Activated T-cell treated with anti-CD3 and anti-CD28 coated beads, Interleukin-2, amount 50 U/mL, for 72 hours (primary cell): ENCODE measurements at places on chromosomes 3 and 15. TPM values are rescaled to one million over a fixed set of nuclear protein-coding genes. Genes with fewer than 3 reads are reported as not detected.

DNA sequence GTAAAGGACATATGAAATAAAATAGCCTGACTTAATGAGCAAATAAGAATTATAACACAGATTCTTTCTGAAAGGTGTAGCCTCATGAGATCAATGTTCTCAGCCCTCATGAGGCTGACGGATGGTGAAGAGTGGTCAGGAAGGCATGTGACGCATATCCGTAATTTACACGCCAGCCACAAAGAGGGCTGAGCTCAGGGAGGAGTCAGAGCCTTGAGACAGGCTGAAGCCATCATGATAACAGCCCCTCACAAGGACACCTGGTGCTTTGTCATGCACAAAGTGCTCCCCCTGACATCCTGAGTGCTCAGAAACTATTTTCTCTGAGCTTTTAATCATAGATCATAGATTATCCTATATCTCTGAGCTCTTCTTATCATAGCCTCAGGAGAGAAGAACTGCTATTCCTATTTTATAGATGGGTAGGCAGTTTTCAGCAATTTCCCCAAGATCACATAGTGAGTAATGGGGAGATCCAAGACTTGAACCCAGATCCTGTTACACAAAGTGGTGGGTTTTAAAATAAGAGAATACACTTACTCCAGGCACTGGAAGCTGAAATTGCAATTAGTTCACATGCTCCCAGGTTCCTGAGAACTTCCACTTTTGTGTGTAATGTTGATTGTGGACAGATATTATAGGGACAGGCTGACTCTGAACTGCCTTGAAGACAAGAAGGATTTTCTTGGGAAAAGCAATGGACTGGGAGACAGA, 267.1 kb downstream of the RPLP1 start:
- DNase-seq = peak; percentile 71

DNA sequence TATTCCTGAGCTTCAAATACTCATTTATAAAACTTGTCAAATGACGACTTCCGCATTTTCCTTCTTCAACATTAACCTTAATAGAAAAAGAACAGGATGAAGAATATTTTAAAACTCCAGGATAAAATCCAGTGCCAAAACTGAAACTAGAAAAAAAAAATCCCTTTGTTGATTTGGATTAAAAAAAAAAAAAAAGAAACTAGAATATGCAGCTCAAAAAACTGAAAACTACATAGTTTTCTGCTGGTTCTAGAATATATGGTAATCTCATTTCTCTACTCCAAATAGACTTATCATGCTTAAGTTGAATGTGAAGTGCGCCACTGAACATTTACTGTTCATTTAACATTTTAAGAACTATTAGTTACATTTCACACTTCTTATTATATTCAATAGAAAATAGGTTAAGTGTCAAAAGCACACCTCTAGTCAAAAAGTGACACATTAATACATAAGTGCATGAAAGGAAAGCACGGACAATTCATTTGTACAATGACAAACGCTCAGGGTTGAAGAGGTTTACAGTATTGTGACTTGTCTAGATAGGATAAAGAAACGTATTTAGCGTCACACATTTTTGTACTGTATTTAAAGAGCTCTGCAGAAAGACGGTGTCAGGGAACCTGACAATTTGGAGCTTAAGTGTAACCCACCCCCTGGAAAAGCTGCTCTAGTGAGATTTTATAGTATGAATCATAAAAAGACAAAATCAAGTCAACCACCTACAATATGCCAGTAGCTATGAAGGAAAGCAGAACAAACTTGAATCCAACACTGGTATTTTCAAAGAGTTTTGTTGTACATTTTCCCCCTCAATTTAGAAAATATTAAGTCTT, 5.8 kb downstream of the TRA2B start:
- DNase-seq = no peak

DNA sequence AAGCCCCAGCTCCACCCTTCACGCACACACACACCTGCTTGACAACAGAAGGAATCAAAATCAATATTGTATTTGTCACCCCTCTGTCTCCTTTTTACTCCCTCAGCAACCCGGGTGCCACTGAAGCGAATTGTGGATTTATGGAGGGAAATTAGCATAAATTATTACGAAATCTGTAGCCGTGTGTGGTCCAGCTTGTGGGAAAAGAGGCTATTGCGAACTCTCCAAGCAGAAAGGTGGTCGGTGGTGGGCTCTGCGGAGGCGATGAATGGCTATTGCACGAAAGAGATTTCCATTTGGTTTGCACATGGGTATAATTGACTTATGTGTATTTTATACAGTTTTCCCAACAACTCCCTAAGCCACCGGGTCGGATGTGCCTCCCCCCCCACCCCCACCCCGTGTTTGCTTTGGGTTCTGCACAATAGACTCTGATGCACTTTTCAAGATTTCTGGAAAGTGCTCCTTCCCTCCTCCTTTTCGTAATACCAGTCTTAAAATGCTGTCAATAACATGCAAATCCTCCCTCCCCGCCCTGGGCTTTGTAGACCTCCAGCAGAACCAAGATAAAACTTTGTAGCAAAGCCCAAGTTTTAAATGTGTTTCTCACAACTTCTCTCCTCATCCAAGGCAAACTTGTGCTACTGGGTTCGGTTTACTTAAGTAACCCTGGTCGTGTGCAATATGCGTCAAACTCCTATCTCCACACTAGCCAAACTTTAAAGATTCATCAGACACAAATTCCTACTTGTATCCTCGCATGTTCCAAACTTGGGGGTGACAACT, 3.1 kb upstream of the FOXB1 start:
- no peak for DNase-seq

DNA sequence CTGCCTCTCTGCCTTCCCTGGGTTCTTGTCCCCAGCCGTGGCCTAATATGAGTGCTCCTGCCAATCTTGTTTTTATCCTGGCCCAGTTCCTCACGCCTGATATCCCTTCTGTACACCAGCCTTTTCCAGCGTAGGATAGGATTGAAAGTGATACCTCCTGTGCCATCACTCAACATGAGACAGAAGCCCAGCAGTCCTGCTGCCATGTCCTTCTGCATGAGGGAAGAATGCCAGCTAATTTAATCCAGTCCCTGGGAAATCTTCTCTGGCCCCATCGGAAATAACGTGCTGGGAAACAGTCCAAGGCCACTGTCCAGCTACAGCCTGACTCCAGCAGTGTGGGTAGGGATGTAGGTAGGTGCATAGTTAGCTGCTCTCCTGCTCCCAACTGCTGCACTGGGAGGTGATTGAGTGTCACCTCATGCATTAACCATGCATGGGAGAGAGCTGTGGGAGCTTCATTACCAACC, 92.0 kb upstream of the TPM1 start:
- DNase-seq = no peak

- DNase-seq = no peak
Observed at GRCh38 chr15:43522247-43522646, 4.8 kb downstream of the MAP1A start.

- no peak for DNase-seq
Observed at GRCh38 chr3:171177056-171177455, 150.5 kb upstream of the SLC2A2 start.

DNA sequence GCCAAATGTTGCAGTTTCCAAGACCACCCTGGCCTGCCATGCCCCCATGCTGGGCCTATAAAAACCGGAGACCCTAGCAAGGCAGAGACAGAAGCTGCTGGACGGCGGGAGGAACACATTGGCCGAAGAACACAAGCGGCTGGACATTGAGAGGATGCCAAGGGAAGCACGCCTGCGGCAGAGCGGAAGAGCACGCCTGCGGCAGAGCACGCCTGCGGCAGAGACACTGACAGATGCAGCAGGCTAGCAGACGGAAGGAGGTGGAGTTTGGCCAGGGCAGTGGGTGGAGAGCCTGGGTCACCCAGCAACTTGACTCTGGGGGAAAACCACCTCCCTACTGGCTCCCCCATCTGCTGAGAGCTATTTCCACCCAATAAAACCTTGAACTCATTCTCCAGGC, 322.3 kb upstream of the TBL1XR1 start:
- no peak for DNase-seq

DNA sequence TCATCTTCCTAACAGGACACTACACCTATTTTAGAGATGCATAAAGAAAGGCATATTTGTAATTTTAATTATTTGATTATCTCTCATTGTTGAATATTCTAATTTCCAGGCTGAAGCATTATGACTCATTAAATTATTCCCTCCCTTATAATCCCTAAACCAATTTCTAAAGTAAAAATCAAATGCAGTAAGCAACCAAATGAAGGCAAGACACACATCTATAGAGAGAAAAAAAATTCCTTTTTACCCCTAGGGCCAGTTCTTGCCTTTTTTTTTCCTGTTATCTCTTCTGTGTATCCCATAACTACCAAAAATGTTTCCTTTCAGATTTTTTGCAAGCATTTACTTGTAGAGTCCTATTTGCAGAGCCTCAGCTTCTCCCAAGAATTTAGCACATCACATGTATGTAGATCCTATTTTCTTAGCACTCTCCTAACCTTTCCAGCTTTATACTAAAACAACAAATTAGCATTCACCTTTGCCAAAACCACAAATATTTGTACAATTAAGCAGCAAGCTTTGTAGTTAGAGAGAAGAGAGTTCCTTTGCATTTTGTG, 177.9 kb downstream of the SATB1 start:
- DNase-seq = no peak

The IREB2 gene
- 72.2 TPM for total RNA-seq

The FAM240A gene
- not detected for total RNA-seq

The SYNM gene
- total RNA-seq = 2.8 TPM

The DPP8 gene
- total RNA-seq = 38.6 TPM

The GOLGA8G gene
- total RNA-seq = not detected

The SNTN gene
- not detected for total RNA-seq

The OPA1 gene
- 67.5 TPM for total RNA-seq

The BLM gene
- 90.9 TPM for total RNA-seq
